ENCODE measurements at places on chromosomes 5 and 9. TPM values are rescaled to one million over a fixed set of nuclear protein-coding genes. Genes with fewer than 3 reads are reported as not detected.

The TAF11L10 gene
- total RNA-seq, result not detected

The SPINK6 gene
- total RNA-seq, result not detected

The WWC1 gene
- 29.4 TPM for total RNA-seq

DNA sequence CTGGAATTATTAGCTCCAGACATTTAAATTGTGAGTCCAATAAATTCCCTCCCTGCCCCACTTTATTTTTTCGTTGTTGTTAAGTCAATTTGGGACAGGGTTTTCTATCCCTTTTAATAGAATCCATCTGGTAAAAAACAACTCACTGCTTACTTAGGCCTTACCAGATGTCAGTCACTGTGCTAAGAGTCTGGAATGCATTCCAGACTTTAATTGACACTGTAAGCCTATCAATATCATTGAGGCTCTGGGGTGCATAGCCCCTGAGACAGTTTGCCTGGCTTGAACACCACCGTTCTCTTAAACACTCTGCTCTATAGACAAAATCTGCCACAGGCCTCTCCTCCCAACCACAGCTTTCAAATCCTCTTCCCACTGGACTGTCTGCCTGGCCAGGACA, 175.9 kb downstream of the NSG2 start:
- H3K27me3 ChIP-seq, result peaks cover 6% of the 10 kb centered on the region
- no peak for DNase-seq
- no peak overlapping the region for H3K27ac ChIP-seq
- H3K4me3 ChIP-seq, result no peak overlapping the region

DNA sequence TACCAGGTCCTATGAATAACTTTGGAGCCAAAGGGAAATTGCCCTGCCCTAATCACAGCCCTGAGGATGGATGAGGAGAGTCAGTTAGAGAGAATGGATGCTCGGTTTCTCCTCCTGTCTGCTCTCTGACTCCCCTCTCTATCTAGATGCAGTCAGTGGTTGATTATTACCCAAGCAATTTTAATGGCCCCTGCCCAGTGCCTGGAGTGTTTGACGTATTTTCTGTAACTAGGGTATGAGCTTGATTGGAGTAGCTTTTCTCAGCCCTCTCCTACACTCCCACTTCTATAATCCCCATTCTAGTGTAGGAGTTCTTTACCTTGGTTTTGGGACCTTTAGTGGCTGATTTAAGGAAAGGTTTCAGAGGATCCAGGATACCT, 60.4 kb downstream of the DOCK2 start:
- no peak overlapping the region for H3K4me3 ChIP-seq
- H3K27ac ChIP-seq, result peak overlapping the region; percentile 86
- DNase-seq, result no peak
- no peaks in the 10 kb centered on the region for H3K36me3 ChIP-seq
- no peaks in the 10 kb centered on the region for H3K27me3 ChIP-seq

DNA sequence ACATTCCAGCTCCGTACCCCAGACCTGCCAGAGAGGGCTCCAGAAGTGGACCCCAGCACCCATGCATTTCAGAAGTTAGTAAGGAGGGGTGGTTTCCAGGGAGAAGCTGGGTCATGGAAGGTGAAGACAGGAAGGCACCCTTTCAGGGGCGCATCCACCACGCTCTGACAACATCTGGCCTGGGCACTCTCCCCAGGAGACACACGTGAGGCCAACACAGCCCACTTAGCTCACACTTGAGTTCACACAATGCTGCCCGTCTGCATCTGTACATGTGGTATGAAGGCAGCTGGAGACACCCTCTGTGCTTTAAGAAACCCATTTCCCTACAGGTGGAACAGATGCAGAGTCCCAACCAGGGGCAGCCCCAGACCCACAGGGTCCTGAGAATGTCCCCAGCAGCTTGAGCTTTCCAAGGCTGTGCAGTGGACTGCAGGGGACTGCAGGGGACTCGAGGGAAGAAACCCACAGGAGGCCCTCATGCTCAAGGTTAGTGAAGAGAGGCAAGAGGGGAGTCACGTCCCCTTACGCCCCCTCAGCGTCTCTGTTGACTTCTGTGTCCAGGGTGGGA, 326.8 kb upstream of the IRX1 start:
- no peaks in the 10 kb centered on the region for H3K27me3 ChIP-seq
- no peaks in the 10 kb centered on the region for H3K36me3 ChIP-seq
- H3K4me3 ChIP-seq, result no peak overlapping the region
- no peak for DNase-seq

DNA sequence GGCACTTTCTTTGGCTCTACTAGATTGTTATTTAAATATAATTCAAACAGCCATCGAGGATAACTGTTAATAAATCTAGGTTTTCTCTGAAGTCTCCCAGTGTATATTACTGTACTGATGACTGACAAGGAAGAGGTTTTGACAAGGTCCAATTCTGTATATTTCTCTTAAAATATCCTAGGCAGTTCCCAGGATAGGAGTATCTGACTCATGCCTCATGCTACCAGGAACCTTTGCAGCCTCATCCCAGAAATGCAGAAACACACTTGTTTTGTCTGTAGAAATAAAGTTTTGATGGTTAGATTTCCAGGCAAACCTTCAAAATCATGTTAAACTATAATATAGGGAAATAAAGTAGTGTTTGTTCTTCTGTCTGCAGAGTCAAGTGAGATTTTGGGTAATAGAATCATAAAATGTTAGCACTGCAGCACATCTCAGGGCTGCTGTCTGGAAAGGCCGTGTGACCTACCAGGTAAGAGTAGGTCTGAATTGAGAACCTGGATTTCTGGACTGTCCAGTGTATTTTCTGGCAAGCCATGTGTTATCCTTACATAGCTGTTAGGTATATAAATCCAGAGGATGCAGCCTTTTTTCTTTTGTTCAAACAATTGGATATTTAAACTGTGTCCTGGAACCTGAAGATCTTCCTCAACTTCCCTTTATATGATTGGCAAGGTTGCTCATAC, 8.3 kb downstream of the UBE2D2 start:
- no peak overlapping the region for H3K27ac ChIP-seq
- no peak for DNase-seq

GRCh38 chr9:85223506-85224125, 518.1 kb downstream of the AGTPBP1 start:
- no peak overlapping the region for H3K4me3 ChIP-seq
- H3K36me3 ChIP-seq, result no peaks in the 10 kb centered on the region
- H3K4me1 ChIP-seq, result no peaks in the 10 kb centered on the region
- H3K27ac ChIP-seq, result no peak overlapping the region
- no peak for DNase-seq

DNA sequence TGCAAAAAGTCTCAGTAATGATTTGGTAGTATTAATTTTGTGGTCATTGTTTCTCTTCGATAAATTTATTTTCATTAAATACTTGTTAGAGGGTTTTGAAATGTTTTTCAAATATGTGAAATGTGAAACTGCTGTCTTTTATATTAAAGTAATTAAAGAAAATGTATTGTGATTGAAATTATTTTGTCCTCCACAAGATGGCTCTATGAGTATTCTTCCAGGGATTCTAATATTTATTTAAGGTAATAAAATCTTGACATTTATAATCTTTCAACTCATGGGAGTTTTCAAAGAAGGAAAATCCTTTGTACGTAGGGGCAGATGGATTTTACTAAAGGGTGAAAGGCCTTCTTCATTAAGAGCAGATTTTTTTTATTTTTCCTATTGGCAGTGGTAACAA, 19.3 kb downstream of the ISOC1 start:
- H3K36me3 ChIP-seq, result no peaks in the 10 kb centered on the region
- no peak overlapping the region for H3K27ac ChIP-seq
- no peak overlapping the region for H3K4me3 ChIP-seq
- DNase-seq, result no peak
- H3K4me1 ChIP-seq, result no peaks in the 10 kb centered on the region
- no peaks in the 10 kb centered on the region for H3K27me3 ChIP-seq
